ENCODE measurements at places on chromosomes 12 and 14.

- no peak for DNase-seq
Observed at GRCh38 chr14:20331053-20331613, 1.9 kb downstream of the CCNB1IP1 start.

DNA sequence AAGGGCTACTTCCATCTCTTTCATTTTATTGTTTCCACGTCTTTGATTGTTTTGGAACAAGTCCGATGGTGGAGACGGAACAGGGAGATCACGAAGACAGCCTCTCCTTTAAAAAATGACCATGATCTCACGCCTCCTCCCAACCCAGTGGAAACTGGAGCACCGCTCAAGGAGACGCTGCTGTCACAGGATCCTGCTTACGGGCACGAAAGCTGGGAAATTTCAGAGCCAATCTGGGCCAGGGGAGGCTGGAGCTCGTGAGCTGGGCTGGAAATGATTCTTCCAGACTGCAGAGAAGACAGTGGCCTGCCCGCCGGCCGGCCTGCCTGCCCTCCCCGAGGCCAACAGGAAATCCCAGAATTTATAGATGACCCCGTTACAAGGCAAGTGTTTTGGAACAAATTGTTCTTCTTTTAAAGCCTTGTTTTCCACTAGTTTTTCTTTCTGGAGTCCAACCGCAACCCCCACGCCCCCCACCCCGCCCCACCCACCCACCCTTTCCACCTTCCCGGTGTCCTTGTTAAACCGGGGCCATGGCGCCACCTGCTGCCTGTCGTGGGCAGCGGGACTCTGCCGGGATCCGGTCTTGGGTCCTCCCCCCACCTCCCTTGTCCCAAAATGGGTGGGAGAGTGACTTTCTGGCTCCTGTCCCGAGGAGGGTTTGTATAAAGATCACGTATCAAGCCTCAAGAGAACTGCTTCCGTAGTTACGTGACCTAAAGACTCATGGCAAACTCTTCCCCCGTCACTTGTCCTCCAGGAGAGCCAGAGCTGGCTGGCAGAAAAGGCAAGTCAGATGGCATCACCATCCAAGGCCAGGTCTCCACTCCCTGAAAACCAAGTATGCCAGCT, 40.3 kb downstream of the MAP1LC3B2 start:
- DNase-seq = peak; percentile 92

- DNase-seq = no peak
Observed at GRCh38 chr12:106066051-106066705, 72.6 kb downstream of the NUAK1 start.

- no peak for DNase-seq
Observed at GRCh38 chr12:14325716-14326343, 39.7 kb upstream of the ATF7IP start.

DNA sequence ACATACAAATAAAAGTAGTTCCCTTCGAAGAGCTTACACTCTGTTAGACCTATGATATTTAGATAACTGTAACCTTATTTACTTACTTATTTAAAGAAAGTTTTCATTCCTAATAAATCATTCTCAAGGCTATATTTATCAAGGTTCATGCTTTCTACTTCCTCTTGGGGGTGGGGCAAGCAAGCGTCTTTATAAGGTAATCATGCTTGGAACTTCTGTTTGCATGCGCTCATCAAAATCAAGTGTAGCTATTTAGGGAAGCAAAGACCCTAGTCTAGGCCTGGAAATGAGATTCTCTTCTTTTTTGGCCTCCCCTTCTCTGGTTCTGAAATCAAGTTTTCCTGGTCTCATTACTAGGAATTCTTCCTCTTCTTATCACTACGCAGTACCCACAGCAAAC, 766 bp downstream of the RERG start:
- no peak for DNase-seq

GRCh38 chr14:102235275-102235897, 69.6 kb downstream of the MOK start:
- peak; percentile 77 for DNase-seq

DNA sequence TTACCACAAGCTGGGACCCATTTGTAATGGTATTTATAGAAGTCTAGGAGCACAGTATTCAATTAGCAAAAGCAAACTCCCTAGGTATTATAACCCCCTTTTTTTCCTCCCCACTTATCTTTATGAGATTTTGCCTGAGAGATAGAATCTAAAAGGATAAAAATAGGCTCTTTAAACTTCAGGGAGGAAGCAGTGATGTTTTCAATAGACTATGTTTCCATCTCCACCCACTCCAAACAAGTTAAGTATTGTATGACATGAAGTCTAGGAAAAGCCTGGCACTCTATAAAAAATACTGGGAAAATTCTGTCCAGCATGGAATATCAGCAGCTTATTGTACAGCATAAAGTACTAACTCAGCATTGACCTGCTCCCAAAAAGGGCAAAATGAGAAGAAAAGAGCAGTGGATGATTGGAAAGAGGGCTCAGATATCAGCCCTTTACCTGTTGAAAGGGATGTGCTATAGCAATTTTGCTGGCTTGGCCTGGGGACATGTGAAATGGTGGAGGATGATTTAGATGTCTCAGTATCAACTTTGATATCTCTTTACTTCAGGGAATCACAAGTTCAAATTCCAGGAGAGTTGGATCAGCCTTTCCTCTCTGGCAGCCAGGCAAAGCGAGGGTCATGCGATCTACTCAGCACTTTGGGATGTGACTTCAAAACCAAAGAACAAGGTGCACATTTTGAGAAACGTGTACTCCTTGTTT, 72.4 kb downstream of the IGF1 start:
- DNase-seq = no peak

DNA sequence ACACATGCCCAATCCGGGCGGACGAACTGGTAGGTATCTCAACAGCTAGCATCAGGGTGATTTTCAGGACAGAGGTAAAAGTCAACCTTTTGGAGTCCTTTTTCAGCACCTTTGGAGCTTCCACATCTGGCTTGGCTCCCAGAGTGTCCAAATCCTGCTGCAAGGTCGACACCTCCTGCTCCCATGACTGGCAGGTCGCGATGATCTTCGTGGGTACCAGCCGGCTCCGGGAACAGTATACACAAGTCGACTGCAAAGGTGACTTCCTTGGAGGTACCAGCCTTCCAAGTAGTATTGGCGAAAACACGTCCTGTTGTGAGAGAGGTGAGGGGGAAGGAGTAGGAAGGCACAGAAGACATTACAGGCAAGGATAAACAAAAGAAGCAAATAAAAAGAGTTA, 672.7 kb downstream of the TMEM121 start:
- DNase-seq = no peak

- no peak for DNase-seq
Observed at GRCh38 chr12:23662966-23663365, 286.5 kb downstream of the SOX5 start.

DNA sequence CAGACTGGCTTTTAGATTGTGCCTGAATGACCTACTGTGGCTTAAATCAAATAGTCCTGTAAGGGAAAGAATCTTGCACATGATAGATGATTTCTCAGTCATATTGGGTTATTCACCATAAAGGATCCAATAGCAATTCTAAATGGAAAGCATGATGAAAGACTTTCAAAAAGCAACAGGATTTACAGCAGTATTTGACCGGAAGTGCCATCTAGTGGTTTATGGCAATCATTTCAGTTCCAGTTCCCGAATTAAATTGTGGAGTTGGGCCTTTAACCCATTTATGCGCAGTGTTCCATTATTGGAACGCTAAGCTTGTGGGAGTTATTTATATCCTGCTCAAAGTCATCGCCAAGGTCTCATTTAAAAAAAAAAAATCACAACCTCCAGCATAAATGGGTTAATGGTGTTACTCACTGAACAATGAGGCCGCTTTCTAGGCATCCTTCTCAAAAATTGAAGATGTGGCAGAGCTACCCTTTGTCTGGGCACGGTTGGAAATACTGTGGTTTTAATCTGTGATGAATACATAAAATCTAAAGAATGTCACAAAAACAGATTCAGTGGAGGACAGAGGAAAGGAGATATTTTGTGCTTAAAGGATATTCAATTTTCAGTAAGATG, 60.8 kb upstream of the REP15 start:
- no peak for DNase-seq

DNA sequence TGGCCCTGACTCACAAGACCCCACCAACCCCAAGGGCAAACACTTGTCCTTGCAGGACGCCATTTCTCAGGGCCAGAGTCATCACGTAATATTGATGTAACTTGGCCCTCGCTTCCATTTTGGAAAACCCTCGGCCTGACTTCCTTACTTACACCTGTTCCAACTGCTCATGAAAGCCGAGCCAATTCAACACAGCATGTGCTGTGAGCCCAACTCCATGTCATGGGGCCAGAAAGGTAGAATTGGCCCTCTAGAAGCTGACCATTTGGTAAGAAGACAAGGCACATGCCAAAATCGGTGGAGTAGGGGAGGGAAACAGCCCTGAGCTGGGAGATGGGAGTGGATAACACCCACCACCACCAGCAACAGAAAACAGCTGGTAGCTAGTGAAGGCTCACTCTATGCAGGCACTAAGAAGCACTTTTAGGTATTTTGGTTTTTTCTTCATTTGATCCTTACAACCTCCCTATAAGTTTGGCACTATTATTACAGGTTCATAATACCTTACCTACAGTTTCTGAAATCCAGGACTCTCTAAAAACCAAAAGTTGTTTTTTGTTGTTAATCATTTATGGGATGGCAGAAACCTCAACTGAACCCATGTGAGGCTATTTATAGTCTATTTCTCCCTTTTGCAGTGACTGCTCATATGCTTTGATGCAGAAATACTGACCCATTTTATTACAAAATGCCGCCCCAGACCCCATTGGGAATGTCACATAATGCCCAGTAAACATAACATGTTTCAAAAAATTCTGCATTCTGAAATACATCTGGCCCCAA, 6.5 kb downstream of the TTC7B start:
- DNase-seq = no peak

GRCh38 chr12:26810330-26810729, 22.7 kb downstream of the ITPR2 start:
- peak; percentile 77 for DNase-seq

GRCh38 chr12:16467272-16467671, 119.8 kb downstream of the MGST1 start:
- DNase-seq = no peak

GRCh38 chr12:121996945-121997612, 24.6 kb upstream of the BCL7A start:
- no peak for DNase-seq

- DNase-seq = no peak
Observed at GRCh38 chr12:96153131-96153725, 40.9 kb upstream of the ELK3 start.

- no peak for DNase-seq
Observed at GRCh38 chr12:96510306-96510764, 21.0 kb downstream of the CFAP54 start.

Data from left hindlimb (tissue), 1 donor.